ENCODE measurements at places on chromosomes 2 and 18.

- DNase-seq: no peak
Observed at GRCh38 chr2:37153224-37153623, 3.6 kb downstream of the EIF2AK2 start.

- DNase-seq: no peak
Observed at GRCh38 chr2:102294802-102295489, 16.4 kb upstream of the IL1RL1 start.

DNA sequence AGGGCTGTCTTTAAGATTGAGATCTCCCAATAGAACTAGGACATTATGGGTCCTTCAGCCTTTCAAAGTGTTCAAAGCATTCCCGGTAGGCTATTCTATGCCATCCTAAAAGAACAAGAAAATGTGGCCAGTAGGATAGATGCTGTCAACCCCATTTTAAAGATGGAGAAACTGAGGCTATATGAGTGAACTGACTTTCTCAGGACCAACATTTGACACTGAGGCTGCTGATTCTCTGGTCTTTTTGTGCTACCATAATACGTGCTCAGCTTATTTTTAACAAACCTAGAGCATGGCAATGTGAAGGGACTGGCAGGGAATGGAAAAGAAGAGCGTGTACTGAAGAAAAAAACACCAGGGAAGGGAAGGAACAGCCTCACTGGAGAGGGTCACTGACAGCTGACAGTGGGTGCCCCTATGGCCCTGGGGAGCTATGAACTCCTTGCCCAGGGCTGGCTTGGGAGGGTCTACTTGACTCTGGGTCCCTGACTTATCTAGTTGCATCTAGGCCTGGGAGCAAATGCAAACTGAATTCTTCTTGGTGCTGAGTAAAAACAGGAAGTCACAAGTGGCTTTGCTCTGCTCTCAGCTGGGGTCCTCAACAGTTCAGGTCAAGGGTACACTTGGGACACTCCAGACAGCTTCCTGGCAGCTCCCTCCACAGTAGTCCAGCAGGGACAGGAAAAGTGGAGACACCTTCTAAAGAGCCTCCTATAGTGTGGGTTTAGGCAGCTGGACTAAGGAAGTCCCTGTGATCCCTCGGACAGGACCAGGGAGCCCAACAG lies 2.3 kb downstream of the CYRIA start:
- DNase-seq: no peak

DNA sequence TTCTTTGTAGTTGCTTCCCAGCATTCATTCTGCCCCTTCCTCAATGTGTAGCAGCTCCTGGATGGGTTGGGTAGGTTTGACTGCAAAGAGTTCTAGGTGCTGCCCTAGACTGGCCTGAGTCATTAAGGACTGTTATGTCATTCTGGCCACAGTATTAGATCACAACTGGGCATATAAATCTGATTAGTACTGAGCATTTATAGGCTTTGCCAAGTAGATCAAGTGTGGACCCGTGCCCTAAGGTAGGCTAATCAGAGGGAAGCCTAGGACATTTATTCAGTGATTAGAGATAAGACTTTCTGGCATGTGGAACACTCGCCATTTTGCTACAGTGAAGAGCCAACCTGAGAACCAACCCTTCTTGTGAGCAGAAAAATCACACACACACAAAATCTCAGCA lies 2.7 kb downstream of the KATNAL2 start:
- DNase-seq: no peak

- no peak for DNase-seq
Observed at GRCh38 chr2:38554973-38555595, 47.6 kb downstream of the HNRNPLL start.

DNA sequence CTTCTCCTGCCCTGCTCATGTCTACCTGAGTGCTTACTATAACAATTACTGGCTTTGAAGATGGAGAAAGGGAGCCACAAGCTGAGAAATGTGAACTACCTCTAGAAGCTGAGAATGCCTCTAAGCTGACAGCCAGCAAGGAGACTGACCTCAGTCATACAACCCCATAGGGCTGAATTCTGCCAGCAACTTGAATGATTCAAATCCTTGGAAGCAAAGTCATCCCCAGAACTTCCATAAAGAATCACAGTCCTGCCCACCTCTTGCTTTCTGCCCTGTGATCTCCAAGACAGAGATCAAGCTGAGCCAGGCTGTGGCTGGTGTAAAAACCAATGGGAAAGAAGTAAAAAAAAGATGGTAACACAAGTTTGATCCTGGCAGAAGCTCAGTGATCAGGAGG lies 288.2 kb upstream of the SPHKAP start:
- no peak for DNase-seq

DNA sequence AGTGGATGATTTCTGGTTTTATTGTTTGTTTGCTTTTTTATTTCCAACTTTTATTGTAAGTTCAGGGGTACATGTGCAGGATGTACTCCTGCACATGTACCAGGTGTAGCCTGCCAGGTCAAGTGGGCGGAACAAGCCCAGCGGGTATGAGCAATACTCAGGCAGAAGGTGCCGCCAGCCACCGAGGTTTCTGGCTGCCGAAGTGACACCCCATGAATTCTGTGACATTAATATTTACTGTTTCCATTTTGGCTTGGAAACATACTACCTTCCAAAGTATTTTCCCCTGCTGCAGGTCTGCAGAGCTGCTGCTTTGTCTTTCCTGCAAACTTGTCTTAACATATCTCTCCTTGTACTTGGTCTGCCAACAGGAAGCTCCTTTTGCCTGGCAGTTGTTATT lies 78.5 kb downstream of the PTPN4 start:
- DNase-seq: no peak

All from CD4-positive, alpha-beta T cell treated with Interleukin-1 beta for 1 hour (primary cell).